ENCODE measurements at places on chromosomes 1 and 21.

DNA sequence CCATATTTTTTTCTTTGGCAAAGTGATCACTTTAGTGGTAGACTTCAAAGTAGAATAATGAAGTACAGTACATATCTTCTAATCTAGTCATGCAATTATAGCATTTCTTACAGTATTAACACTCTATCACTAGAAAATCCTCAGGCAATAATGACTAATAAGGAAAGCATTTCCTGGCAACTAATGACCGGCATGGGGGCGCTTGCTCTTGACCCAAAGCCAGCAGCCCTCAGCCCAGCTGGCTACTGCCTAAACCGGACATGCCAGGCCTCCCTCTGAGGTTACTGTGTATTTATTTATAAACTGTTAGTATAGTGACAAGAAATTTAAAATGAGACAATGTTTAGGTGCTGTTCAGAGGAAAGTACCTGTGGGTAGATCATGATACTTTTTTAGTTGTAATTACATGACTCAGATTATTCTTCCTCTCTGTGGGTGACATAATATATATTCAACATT, 633.8 kb downstream of the PTPRC start:
- DNase-seq, result peak; percentile 60

- DNase-seq, result no peak
Measured at GRCh38 chr1:67960766-67961165, 89.7 kb downstream of the DIRAS3 start.

- DNase-seq, result no peak
Measured at GRCh38 chr1:223556414-223557129, 108.9 kb downstream of the CAPN8 start.

DNA sequence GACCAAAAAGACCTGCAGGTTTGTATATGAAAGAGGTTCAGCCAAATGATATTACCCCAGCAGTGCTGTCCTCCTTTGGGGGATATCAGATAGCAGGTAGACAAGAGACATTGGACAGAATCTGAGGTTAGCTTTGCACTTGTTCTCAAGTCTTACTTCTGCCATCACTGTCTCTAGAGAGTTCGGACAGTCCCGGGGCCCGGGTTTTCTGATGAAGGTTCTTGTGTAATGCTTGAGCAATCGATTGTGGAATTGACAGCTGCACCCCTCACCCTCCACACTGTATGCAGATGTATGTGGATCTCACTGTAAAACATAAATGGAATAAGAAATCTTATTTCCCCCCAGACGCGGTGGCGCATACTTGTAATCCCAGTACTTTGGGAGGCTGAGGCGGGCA, 56.2 kb upstream of the MORC3 start:
- no peak for DNase-seq

- no peak for DNase-seq
Measured at GRCh38 chr1:91730801-91731732, 154.9 kb downstream of the TGFBR3 start.

- no peak for DNase-seq
Measured at GRCh38 chr1:18955131-18955440, 1.4 kb downstream of the IFFO2 start.

DNA sequence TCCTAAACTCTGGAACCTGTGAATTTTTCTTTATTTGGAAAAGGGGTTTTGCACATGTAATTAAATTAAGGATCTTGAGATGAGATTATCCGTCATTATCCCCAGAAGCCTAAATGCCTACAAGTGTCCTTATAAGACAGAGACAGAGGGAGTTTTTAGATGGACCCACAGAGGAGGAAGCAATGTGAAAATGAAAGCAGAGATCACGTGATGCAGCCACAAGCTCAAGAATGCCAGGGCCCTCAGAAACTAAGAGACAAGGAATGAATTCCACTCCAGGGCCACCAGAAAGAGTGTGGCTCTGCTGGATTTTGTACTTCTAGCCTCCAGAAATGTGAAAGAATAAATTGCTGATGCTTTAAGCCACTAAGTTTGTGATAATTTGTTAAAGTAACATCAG, 183.6 kb upstream of the UBE2U start:
- DNase-seq, result peak; percentile 2

GRCh38 chr1:15950763-15951295, 25.1 kb downstream of the ZBTB17 start:
- DNase-seq, result no peak

GRCh38 chr1:230138561-230139239, 71.7 kb downstream of the GALNT2 start:
- DNase-seq, result no peak

GRCh38 chr1:64192290-64192689, 11.1 kb upstream of the UBE2U start:
- DNase-seq, result no peak

All from SW 1271 (cell line).